Left hindlimb (tissue), 1 donor: ENCODE measurements at places on chromosomes 6 and 20.
A peak's percentile ranks its signal among the peaks of the same experiment; 100 is the strongest.

DNA sequence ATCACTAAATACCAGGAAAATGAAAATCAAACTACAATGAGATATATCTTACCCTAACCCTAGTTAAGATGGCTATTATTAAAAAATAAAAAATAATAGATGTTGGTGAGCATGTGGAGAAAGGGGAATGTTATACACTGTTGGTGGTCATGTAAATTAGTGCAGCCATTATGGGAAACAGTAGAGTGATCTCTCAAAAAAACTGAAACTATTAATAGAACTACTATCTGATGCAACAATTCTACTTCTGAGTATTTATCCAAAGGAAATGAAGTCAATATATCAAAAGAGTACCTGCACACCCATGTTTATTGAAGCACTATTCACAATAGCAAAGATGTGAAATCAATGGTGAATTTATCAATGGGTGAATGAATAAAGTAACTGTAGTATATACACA, 48.6 kb downstream of the HLA-A start:
- no peak for DNase-seq

- DNase-seq, result no peak
These were observed 19.7 kb downstream of the GTPBP2 start for GRCh38 chr6:43609402-43609801.

GRCh38 chr20:51738877-51739447, 29.2 kb downstream of the ATP9A start:
- no peak for DNase-seq

DNA sequence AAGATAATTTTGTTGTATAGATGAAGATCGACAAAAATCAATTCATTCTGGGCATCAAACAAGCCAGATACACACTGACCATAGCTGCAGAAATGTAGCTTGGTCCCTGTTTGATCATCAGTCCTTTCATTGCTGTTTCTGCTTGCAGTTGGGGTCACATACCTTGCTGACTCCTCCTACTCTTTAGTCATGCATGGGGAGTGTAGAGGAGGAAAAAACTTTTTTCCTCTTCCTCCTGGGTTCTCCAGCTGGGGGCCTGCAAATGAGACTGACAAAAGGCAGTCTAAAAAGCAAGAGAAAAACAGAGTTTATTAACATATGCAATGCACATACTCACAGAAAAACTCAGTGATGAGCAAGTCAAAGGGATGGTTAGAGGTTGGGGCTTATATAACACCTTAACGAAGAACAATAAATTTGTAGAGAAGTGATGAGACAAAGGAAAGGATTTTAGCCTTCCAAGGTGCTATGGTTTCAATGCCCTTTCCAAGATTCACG, 105.8 kb downstream of the QRSL1 start:
- no peak for DNase-seq

GRCh38 chr6:104324301-104324700, 535.4 kb downstream of the HACE1 start:
- no peak for DNase-seq

- DNase-seq, result peak; percentile 59
These were observed 17.8 kb upstream of the HSF2 start for GRCh38 chr6:122381494-122382265.

GRCh38 chr20:58546756-58547622, 31.8 kb upstream of the APCDD1L start:
- no peak for DNase-seq

DNA sequence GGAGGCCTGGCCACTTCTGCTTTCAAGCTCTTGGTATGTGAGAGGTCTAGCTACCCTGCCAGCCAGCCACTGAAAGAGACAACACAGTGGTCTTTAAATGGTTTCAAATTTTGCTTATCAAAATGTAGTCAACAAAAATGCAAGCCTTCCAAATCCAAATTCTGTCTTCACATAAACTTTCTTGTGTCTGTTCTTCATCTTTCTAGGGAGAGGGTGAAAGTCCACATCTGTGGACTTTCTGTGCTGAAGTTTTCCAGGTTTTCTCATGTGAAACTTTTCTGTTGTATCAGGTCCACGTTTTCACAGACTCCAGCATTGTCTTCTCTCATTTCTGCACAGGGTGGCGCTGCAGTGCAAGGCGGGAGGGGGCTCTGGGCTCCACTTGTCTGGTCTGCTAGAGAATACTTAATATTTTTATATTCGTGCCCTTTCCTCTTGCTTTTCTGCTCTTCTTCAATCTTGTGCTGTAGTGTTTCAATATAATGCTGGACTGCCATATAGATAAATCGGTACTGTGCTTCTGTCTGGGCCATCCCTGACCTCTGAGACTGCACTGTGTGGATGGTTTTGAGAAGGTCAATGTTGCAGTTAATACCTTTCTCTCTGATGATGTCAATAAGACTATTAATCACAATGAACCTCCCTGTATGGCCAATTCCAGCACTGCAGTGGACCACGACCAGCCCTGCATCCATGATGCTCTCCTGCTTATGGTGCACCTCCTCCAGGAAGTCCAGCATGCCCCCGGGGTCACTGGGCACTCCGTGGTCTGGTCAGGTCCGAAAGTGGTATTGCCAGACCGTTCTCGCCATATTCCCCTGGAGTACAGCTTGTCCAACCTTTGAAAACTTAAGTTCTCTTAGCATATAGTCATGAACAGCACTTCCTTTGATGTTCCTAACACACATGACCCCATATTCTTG, 161.6 kb upstream of the TNFAIP3 start:
- DNase-seq, result peak; percentile 56

DNA sequence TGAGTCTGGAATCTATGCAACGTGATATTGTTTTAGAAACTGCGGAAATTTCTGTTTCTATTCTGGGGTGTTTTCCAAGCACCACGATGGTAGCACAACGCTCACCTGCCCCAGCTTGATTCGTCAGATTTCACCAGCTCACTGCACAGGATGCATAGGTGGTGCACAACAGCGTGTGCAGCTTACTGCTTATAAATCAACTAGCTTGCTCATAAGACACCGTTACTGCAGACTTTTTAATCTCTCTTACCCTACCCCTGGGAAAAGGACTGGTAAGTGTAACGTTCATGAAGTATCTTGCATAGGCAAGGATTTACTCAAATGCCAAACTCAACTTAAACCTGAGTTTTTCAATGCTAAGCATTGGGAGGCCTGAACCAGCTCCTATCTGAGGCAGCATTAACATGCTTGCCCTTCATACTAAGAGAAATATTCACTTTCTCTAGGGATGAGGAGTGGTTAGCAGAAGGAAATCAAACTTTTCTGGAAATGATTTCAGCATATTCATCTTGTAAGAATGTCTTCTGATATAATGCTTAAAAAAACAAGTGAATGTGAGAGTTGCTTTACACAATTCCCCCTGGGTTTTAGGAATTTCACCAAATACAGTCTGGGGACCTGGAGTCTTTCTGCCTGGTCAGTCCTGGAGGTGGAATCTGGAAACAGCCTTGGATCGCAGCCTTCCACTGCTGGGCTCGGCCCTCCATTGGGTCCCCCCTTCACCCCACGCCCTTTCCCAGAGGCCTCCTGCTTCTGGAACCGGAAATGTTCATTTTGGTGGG, 100.6 kb downstream of the DACT2 start:
- DNase-seq, result peak; percentile 50

GRCh38 chr6:34027445-34027936, 118.4 kb downstream of the GRM4 start:
- no peak for DNase-seq

DNA sequence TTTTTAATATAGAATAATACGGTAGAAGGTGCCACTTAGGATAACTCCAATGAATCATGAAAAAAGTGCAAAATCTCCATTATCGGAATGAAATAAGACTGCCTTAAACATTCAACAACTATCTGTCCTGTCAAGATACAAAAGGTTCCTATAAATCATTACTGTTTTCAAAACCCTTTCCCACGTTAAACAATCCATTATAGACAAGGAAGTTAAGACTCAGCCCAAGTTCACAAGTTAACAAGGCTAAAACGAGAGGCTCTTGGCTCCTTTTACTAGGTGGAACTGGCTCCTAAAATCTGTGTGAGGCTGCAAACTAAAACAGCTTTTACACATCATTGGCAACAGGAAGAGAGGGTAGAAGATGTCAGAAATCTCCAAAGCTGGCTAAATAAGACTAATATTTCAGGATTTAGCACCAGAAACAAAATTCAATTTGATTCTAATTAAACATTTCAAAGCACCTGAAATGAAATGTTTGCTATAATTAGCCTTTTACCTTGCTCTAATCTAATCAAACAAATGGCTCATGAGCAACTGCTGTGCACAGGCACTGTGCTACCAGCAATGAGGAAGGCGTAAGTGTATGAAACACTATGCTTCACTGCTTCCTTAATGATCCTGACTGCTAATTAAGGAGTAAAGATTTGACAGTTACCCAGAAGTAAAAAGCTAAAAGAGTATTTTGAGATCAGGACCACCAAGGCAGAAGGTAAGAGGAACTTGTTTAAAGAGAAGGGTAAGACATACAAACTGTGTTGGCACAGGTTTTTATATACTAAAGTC, 109.7 kb downstream of the DST start:
- DNase-seq, result no peak

- DNase-seq, result no peak
These were observed 129.4 kb downstream of the TRIM27 start for GRCh38 chr6:28794175-28795002.

- peak; percentile 76 for DNase-seq
These were observed 1.4 kb upstream of the MICAL1 start for GRCh38 chr6:109456710-109457561.

GRCh38 chr6:142343938-142344337, 42.1 kb downstream of the ADGRG6 start:
- DNase-seq, result no peak

DNA sequence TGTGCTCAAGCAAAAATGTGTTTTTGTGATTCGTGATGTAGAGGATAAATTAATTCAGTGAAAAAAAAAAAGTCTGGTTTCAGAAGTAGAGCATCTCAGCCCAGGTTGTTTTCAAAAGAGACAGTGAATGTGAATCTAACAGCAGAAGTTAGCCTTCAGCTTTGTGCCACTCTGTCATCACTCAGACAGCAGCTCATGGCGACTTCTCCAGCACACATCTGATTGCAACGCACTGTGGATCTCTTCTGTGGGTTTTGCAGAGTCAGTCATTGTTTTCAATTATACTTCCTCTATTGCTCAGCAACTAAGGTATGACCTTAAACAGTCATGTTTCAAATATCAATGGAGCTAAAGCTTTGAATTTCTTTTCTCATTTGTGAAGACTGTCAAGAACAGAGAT, 335.5 kb upstream of the POU3F2 start:
- no peak for DNase-seq

DNA sequence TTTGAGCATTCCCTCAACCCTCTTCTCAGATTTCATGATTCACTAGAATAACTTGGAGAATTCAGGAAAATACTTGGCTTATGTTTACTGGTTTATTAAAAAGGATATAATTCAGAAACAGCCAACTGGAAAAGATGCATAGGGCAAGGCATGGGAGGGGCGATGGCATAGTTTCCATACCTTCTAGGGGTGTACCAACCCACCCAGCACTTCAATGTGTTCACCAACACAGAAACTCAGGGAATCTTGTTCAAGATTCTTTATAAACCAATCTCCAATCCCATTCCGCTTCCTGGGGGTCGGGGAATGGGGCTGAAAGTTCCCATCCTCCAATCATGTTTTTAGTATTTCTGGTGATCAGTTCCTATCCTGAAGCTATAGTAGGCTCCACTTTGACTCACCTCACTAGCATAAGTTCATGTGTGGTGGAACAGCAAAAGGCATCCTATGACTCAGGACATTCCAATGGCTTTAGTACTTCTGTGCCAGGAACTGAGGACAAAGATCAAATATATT, 164.4 kb downstream of the SIM1 start:
- DNase-seq, result no peak

GRCh38 chr6:121826156-121826810, 390.8 kb downstream of the GJA1 start:
- no peak for DNase-seq

- no peak for DNase-seq
These were observed 23.8 kb downstream of the CEBPB start for GRCh38 chr20:50214226-50215024.

DNA sequence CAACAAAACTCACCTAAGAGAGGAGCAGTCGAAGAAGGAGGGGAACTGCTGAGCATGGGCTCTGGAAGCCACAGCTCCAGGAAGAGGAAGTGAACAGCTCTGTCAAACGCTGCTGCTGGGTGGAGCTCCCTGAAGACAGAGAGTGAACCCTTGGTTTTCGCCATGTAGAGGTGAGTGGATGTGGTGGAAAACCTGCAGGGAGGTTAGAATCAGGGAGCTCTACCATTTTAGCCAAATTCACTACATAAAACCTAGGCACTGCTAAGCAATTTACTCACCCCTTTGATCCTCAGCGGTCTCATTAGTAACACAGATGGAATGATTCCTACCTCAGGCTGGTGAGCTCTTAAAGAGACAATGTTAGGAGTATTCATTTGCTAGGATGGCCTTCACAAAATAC, 19.4 kb upstream of the TFAP2A start:
- DNase-seq, result no peak

- no peak for DNase-seq
These were observed 373.2 kb upstream of the MMS22L start for GRCh38 chr6:97656236-97656635.

DNA sequence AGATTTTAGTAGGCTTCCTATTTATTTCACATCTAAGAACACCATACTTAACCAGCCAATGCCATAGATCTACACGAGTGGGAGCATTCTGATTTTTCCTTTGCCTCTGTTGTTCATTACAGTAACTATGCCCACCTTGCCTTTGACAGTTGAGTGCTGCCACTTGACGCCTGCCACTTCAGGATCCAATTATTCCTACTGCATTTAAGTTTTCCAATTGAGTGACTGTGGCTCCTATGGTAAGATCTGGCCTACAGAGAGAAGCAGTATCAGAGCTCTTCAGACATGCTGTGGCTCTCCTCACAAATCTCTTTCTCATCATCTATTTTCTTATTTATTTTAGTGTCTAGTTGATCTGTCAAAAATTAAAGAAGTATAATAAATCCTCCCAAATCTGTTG, 403.0 kb upstream of the SPTLC3 start:
- no peak for DNase-seq

- DNase-seq, result no peak
These were observed 466.1 kb downstream of the BTBD3 start for GRCh38 chr20:12383821-12384220.

DNA sequence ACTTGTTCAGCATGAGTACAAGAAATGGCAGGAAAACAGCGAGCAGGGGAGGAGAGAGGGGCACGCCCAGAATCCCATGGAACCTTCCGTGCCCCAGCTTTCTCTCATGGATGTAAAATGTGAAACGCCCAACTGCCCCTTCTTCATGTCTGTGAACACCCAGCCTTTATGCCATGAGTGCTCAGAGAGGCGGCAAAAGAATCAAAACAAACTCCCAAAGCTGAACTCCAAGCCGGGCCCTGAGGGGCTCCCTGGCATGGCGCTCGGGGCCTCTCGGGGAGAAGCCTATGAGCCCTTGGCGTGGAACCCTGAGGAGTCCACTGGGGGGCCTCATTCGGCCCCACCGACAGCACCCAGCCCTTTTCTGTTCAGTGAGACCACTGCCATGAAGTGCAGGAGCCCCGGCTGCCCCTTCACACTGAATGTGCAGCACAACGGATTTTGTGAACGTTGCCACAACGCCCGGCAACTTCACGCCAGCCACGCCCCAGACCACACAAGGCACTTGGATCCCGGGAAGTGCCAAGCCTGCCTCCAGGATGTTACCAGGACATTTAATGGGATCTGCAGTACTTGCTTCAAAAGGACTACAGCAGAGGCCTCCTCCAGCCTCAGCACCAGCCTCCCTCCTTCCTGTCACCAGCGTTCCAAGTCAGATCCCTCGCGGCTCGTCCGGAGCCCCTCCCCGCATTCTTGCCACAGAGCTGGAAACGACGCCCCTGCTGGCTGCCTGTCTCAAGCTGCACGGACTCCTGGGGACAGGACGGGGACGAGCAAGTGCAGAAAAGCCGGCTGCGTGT, 11.6 kb downstream of the TNFAIP3 start:
- no peak for DNase-seq
